SK-N-MC (cell line): ENCODE measurements at places on chromosomes 4 and X.

DNA sequence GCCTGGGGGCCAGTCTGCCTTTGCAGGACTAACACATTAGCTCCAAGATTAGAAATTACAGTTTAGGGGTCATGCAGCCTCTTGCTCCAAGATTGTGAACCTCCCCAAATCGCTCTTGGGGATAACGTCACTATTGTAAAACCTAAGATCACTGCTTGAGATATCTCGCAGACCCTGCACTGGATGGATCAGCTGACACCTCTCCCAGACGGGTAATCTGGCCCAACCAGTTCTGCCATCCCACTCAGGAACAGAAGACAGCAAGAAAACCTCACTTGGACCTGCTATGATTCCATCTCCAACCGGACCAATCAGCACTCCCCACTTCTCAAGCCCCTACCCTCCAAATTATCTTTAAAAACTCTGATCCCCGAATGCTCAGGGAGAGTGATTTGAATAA, 431.2 kb downstream of the GPM6A start:
- no peak for DNase-seq

DNA sequence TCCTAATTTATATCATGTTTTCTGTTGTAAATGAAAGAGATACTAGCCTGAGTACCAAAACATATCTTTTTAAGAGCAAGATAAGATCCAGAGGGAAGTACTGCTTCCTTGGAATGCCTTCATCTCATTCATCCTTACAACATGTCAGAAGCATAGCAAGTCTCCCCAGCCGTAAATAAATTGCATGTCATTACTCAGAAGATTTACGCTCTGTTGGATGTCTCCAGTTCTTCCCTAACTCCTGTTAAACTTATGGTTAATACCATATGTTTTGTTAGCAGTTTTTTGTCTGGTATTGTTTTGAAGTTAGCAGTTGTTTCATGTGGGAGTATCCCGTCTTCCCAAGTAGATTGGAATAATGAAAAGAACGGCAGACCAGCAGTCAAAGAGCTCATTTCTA, 7.5 kb upstream of the GPC3 start:
- no peak for DNase-seq

DNA sequence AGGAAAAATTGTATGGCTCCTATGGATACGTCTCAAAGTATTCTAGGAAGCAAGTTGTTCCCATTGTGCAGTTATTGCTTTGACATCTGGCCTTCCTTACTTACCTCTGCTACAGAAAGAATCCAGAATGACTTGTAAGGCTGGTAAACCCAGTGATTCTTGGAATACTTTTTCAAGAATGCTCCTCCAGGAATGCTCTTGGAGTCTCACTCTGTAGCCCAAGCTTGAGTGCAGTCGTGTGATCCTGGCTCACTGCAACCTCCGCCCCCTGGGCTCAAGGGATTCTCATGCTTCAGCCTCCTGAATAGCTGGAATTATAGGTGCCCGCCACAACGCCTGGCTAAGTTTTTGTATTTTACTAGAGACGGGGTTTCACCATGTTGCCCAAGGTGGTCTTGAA, 38.1 kb downstream of the GAB1 start:
- DNase-seq: no peak

GRCh38 chr4:2296631-2297601, 35.0 kb upstream of the MXD4 start:
- DNase-seq: no peak

- DNase-seq: no peak
These were observed 111.2 kb downstream of the QDPR start for GRCh38 chr4:17400686-17401085.
